ENCODE measurements at places on chromosomes 7 and 10. TPM values are rescaled to one million over a fixed set of nuclear protein-coding genes. Genes with fewer than 3 reads are reported as not detected.

GRCh38 chr7:49643321-49643720 lies 130.1 kb upstream of the VWC2 start:
- H3K27me3 ChIP-seq = no peaks in the 10 kb centered on the region
- H3K36me3 ChIP-seq = no peaks in the 10 kb centered on the region
- H3K4me1 ChIP-seq = no peaks in the 10 kb centered on the region
- H3K4me3 ChIP-seq = no peak overlapping the region
- DNase-seq = no peak
- no peak overlapping the region for H3K27ac ChIP-seq

- no peak overlapping the region for H3K4me3 ChIP-seq
- peak; percentile 25 for DNase-seq
- H3K36me3 ChIP-seq = no peaks in the 10 kb centered on the region
- H3K27ac ChIP-seq = no peak overlapping the region
- peaks cover 5% of the 10 kb centered on the region for H3K4me1 ChIP-seq
- peaks cover 19% of the 10 kb centered on the region for H3K27me3 ChIP-seq
These were observed 35.4 kb upstream of the KNDC1 start for GRCh38 chr10:133124357-133125211.

DNA sequence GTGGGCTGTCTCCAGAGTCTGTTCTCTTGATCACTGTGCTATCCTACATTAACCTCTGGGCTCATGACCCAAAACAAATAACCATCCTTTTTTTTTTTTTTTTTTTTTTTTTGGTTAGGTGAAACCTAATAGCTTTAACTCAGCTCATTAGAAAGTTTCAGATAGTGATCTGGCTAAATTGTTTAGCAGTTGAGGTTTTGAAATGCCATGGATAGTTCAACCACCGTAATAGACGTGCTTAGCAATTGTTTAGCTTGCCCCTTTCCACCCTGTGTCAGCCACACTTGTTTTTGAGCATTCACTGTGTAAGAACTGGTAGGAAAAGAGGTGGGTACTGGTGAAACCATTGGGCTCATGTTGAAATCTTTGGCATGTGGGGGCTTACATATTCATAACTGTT lies 3.8 kb downstream of the PLCE1 start:
- H3K36me3 ChIP-seq = no peaks in the 10 kb centered on the region
- no peaks in the 10 kb centered on the region for H3K4me1 ChIP-seq
- DNase-seq = no peak
- no peak overlapping the region for H3K4me3 ChIP-seq

- H3K27me3 ChIP-seq = no peaks in the 10 kb centered on the region
- no peak overlapping the region for H3K27ac ChIP-seq
- H3K4me3 ChIP-seq = no peak overlapping the region
- H3K36me3 ChIP-seq = no peaks in the 10 kb centered on the region
- no peaks in the 10 kb centered on the region for H3K4me1 ChIP-seq
- DNase-seq = no peak
These were observed 180.0 kb downstream of the PDE1C start for GRCh38 chr7:31890198-31890597.

The MYO1G gene
- total RNA-seq = 391 TPM

All from activated naive CD4-positive, alpha-beta T cell treated with anti-CD3 and anti-CD28 coated beads for 36 hours (primary cell).